MG63 (cell line): ENCODE measurements at places on chromosomes 2 and 18. TPM values are rescaled to one million over a fixed set of nuclear protein-coding genes. Genes with fewer than 3 reads are reported as not detected.

GRCh38 chr2:205617905-205618304 lies 64.4 kb upstream of the NRP2 start:
- DNase-seq: no peak

GRCh38 chr2:234514873-234515638 lies 18.2 kb upstream of the ARL4C start:
- peak; percentile 45 for DNase-seq

The KCTD18 gene
- total RNA-seq: 13.0 and 30.5 TPM in 2 replicates

DNA sequence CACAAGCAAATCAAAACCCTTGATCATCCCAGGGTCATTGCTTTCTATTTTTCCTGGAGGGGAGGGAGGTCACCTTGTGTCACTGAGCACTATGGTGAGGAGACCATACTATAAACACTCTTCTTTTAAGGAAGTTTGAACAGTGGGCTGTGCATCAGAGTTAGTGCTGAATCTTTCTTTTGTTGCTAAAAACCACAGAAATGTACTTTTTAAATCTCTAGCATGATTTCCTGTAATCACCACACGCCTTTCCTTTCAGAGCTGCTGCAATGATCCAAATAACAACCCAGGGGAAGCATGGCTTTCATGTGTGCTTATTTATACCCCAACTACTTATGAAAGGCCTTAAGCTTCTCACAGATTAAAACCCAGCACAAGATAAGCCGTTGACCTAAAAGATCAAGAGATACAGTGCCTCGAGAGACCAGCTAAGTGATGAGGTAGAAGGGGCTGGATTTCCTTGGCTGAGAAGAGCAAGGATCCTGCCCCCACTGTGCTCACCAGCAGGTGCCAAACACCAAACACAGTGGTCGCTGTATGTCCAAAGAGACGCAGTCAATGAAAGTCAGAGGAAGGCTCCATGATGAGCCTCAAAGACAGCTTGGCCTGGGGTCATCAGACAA lies 34.7 kb downstream of the TRABD2A start:
- no peak for DNase-seq

DNA sequence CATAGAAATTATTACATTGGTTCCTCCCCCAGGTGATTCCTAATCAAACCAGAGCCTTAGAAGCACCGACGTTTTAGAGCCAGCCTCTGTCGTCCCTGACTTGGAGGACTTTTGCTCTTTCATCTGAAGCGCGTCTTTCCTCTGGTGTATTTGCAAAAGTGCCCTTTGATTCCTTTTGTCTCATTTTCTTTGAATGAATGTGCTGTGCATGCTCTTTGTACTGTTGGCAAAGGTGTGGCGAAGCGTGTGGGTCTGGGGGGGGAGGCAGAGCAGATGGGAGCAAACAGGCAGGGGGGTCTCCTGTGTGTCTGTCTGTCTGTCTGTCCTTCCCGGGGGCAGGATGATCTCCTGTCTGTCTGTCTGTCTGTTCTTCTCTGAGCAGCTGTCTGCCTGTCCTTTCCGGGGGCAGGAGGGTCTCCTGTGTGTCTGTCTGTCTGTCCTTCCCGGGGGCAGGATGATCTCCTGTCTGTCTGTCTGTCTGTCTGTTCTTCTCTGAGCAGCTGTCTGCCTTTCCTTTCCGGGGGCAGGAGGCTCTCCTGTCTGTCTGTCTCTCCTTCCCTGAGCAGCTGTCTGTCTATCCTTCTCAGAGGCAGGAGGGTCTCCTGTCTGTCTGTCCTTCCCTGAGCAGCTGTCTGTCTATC lies 205.5 kb upstream of the MYT1L start:
- no peak for DNase-seq

GRCh38 chr2:70029814-70030409 lies 57.4 kb upstream of the PCBP1 start:
- DNase-seq: peak; percentile 39

- no peak for DNase-seq
Observed at GRCh38 chr2:218029366-218030360, 26.9 kb upstream of the TNS1 start.

The DTNB gene
- 8.2 and 56.7 TPM in 2 replicates for total RNA-seq

DNA sequence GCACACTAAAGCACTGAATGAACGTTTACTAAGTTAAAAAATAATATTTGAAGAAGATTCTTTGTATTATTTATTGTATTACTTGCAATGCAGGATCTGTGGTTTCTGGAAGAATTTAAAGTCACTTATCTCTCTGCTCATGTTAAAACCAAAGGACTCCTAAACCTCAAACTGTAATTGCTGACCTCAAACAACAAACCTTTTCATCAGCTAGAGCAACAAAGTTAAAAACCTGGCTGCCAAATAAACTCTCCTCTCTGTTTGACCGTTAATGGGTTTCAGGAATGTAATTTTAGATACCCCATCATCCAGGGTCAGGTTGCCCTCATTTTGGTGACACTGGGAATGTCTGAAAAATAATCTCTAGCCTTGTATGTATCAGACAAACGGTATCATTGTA lies 239.1 kb downstream of the TGIF1 start:
- no peak for DNase-seq

- no peak for DNase-seq
Observed at GRCh38 chr2:240904216-240905175, 1.6 kb upstream of the CROCC2 start.

- DNase-seq: no peak
Observed at GRCh38 chr2:100856732-100857131, 36.8 kb downstream of the NPAS2 start.

DNA sequence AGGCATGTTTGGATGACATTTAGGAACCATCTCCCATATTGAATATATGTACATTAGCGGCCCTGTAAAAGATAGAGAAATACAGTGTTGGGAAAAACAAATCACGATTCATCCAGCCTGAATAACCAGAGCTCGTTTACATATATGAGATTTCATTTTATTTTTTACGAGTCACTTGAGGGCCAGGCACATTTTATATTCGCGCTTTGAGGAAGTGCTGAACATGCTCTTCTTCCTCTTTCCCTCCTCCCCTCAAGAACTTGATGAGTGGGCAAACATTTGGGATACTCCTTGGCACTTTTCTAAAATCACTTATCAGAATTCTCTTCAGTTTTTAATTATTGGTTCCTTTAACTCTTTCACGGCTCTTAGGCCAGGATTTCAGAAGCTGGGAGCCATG lies 268.0 kb upstream of the TANK start:
- DNase-seq: no peak

The TDRD15 gene
- total RNA-seq: not detected in 2 replicates

- DNase-seq: no peak
Observed at GRCh38 chr2:223865907-223866508, 28.6 kb upstream of the AP1S3 start.

DNA sequence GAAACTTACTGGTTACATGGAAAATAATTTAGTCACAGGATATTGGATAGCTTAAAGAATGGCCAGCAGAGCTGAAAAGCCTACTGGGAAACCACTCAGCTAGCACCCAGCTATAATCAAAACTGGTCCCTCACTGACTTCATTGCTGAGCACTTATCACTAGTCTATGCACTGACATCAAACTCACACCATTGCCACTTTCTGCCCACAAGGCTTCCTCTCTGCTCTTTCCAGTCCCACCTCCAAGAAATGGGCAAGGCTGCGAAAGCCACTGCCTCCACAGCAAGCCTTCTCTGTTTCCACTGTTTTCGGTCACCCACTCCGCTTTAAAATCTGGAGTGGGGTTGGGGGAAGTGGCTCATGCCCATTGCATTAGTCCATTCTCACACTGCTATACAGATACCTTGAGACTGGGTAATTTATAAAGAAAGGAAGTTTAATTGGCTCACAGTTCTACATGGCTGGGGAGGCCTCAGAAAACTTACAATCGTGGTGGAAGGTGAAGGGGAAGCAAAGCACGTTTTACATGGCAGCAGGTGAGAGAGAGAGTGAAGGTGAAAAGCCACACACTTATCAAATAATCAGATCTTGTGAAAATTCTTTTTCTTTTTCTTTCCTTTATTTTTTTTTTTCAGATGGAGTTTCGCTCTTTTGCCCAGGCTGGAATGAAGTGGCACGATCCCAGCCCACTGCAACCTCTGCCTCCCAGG lies 77.0 kb upstream of the CERS6 start:
- no peak for DNase-seq

The VWC2L gene
- not detected in 2 replicates for total RNA-seq

The TP53I3 gene
- 5.0 and 6.5 TPM in 2 replicates for total RNA-seq

The ACVR1C gene
- not detected in 2 replicates for total RNA-seq

The PAX8 gene
- total RNA-seq: 0.46 and 0.69 TPM in 2 replicates

The EPB41L3 gene
- not detected in 2 replicates for total RNA-seq

DNA sequence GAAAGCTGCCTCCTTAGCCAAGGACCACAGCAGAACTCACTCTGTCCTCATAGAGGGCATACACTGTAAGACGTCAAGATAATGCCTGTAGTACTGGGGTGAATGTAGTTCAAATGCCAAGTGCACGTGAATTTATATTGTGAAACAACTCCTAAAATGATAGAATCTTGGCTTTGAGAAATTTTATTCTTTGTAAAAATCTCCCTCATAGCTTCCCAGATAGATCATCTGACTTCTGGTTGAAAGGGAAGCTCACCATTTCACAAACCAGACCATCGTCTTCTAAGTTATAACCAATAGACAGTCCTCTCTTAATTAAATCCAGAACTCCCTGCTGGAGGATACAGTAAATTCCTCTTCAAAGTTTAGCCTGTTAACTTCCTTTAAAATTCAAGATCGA lies 110.9 kb upstream of the MSTN start:
- no peak for DNase-seq

The RUFY4 gene
- total RNA-seq: not detected in 2 replicates

The PDE6D gene
- 29.7 and 35.9 TPM in 2 replicates for total RNA-seq

DNA sequence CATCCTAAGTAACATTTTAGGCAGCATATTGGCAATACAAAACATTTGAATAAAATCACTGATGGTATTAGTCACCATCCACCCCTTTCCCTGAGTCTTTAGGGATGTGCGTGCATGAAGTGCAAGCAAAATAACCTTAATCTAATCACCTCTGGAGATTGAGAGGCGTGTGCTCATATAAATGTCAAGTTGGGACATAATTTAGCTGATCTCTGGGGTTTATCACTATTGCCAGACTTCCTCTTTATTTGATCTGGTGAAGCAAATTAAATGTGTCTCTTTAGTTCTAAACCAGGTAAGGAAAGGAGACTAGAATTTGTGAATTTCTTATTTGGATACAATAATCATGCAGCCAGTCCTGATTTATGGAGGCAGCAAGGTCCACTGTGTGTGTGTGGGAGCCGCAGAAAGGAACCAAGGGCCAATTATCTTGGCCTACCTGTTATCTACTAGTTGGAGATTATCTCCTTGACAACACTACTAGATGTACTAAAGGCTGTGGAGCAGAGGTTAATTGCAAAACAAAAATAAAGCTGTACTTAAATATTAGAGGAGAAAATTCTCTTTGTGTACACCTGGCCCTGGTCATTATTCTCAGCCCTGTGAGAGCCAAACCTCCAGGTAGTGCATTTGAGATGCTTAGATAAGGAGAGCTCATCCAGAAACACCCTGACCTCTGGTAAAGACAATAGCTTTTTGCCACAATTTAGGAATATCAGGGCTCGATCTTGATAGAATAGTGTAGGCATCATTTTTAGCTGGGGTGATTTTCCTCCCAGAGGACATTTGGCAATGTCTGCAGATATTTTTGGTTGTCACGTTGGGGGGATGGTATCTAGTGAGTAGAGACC lies 78.2 kb downstream of the HRH4 start:
- DNase-seq: no peak

DNA sequence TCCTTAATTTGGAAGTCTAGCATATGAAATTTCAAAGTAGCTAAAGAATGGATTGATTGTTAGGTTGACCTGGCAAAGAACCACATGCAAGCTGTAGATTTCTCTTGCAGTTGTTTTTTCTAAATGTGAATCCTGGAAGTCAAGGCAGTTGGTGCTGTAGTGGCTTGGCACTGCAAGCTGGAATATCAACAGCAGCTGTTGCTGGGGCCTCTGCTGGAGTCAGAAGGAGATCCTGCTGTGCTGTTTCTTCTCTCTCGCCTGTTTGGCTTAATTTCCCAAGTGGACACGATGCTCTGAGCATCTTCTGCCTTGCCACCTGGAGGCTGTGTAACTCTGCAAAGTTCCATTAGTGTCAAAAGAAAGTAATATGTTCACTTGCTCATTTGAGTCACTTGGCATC lies 12.6 kb downstream of the PIK3C3 start:
- DNase-seq: peak; percentile 9

The CDCA7 gene
- 13.2 and 18.6 TPM in 2 replicates for total RNA-seq

The HJURP gene
- 59.1 and 67.1 TPM in 2 replicates for total RNA-seq

DNA sequence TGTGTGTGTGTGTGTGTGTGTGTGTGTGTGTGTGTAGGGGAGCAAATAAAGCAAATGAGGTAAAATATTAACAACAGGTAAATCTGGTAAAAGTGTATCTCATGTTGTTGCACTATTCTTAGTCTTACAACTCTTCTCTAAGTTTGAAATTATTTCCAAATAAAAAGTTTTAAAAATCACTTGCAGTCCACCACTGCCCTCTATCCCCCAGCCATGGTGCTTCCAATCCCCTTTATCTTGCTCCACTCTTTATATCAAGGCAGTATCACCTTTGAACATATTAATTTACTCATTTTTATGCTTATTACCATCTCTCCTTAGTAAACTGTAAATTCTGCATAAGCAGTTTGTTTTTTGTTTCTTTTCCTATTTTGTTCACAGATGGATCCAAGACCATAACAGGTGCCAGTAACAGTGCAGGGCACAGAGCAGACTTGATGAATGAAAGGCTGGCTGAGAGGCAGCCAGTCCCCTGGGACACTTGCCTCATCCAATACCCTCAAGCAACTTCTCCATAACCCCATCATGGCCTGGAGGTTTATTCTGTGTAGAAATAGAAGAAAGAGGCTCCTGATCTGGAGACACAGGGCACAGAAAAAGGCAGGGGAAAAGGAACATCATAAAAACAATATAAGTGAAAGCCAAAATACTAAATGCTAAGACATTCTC lies 67.6 kb downstream of the LDAH start:
- DNase-seq: no peak

The TEX44 gene
- not detected in 2 replicates for total RNA-seq

DNA sequence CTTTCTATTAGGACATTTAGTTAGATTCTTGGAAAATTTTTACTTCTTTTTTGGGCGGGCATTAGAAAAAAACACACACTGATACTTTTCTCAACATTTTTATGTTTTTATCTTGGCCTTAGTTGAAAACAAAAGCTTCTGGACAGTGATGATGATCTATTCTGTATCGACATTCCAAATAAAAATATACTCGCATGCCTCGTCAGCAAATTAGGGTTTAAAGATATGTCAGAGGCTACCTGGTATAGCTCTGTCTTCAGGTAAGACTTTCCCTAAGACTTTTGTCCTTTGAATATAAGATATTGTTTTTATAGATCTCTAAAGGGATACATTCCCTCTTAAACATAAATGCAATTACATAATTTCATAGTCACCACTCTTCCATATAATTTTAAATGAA lies 816.8 kb downstream of the LRP1B start:
- DNase-seq: no peak

The CAPN13 gene
- total RNA-seq: not detected in 2 replicates
